ENCODE measurements at places on chromosomes 2 and 18. TPM values are rescaled to one million over a fixed set of nuclear protein-coding genes. Genes with fewer than 3 reads are reported as not detected.
A peak's percentile ranks its signal among the peaks of the same experiment; 100 is the strongest.

COL6A3 gene
- total RNA-seq, result 0.07 TPM

GRCh38 chr18:74460825-74461224 is 3.7 kb upstream of the DIPK1C start:
- no peak for DNase-seq

ACAA2 gene
- total RNA-seq, result 109 TPM

DNA sequence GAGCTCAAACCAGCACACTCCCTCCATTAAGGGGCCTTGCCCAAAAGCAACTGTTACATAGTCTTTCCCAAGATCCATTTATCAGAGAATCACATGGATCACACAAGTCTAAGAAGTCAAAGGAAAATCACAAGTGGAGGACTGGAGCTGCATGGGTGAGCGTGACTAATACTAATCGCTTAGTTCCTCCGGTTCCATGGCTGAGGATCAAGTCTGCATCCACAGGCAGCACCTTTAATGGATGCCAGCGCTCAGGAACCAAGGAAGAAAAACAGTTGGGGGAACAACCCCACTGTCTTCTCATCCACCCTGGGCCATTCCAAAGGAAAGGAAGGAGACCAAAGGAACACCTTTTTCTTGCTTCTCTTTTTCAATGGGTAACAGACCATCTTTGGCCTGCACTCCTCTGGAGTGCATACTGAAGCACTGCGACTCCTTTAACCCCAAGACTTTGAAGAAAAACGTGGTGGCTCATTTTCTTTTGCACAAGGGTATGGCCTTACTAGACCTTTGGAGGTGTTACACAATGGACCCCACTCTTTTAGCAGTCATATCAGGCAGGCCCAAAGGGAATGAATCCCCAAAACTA is 9.2 kb upstream of the WDR33 start:
- no peak for DNase-seq

GRCh38 chr2:202831242-202832220 is 40.0 kb downstream of the ICA1L start:
- DNase-seq, result peak; percentile 29

- no peak for DNase-seq
Measured at GRCh38 chr18:27164905-27165304, 20.2 kb downstream of the CHST9 start.

RAMP1 gene
- total RNA-seq, result 7.6 TPM

CWC22 gene
- 12.0 TPM for total RNA-seq

- no peak for DNase-seq
Measured at GRCh38 chr2:73289304-73289703, 4.0 kb downstream of the EGR4 start.

- peak; percentile 40 for DNase-seq
Measured at GRCh38 chr18:77250501-77250925, 865 bp downstream of the GALR1 start.

Measured in glutamatergic neuron (in vitro differentiated cells).